ENCODE measurements at places on chromosomes 13 and 19.
A peak's percentile ranks its signal among the peaks of the same experiment; 100 is the strongest.

- no peak for DNase-seq
These were observed 11.3 kb downstream of the ATP7B start for GRCh38 chr13:51999921-52000320.

DNA sequence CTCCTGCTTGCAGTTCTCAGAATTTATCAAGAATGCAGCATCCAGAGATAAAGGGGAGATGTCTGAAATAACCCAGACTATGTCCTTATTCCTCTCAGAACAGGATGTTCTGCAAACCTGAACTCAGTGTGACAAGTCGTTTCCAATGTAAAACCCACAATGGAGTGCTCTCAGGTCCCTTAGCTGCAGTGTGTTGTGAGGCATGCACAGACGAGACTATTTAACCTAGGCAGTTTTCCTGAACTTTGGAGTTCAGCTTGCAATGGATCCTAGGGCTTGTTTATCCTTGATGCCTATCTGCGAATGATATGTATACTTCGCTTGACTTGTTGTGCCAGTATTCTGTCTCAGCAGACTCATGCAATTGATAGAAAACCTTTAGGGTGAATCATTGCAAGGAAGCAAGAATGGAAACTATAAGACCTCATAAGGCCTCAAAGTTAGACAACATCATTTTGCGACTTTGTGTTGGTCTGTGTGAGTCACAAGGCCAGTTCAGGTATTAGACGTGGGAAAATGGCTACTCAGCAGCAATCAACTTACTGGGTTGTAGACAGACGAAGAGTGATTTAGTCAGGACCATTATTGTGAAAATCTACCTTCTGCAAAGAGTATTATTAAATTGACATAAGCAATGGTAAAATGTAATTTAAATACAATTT, 2439.9 kb upstream of the PCDH20 start:
- DNase-seq = no peak

DNA sequence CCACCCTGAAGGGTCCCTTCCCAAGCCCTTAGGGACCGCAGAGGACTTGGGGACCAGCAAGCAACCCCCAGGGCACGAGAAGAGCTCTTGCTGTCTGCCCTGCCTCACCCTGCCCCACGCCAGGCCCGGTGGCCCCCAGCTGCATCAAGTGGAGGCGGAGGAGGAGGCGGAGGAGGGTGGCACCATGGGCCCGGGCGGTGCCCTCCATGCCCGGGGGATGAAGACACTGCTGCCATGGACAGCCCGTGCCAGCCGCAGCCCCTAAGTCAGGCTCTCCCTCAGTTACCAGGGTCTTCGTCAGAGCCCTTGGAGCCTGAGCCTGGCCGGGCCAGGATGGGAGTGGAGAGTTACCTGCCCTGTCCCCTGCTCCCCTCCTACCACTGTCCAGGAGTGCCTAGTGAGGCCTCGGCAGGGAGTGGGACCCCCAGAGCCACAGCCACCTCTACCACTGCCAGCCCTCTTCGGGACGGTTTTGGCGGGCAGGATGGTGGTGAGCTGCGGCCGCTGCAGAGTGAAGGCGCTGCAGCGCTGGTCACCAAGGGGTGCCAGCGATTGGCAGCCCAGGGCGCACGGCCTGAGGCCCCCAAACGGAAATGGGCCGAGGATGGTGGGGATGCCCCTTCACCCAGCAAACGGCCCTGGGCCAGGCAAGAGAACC, 1.5 kb downstream of the EGLN2 start:
- no peak for DNase-seq

DNA sequence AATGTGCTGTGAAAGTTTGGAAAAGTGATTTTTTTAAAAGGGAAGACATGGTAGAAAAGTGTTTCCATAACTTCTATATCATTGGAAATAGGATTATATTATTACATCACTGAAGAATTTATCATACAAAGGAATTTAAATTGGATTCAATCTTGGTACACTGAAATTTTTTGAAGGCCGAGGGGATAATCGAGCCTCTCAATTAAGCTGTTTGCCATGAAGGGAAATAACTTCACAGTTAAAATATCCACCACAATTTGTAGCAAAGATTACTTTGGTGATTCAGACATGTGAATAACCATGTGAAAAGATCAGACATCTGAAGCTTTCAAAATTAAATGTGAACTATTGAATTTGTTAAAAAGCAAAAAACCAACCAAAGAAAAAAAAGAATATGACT, 215.3 kb downstream of the KLF5 start:
- no peak for DNase-seq

- DNase-seq = no peak
These were observed 5.4 kb downstream of the WDR18 start for GRCh38 chr19:989381-990081.

DNA sequence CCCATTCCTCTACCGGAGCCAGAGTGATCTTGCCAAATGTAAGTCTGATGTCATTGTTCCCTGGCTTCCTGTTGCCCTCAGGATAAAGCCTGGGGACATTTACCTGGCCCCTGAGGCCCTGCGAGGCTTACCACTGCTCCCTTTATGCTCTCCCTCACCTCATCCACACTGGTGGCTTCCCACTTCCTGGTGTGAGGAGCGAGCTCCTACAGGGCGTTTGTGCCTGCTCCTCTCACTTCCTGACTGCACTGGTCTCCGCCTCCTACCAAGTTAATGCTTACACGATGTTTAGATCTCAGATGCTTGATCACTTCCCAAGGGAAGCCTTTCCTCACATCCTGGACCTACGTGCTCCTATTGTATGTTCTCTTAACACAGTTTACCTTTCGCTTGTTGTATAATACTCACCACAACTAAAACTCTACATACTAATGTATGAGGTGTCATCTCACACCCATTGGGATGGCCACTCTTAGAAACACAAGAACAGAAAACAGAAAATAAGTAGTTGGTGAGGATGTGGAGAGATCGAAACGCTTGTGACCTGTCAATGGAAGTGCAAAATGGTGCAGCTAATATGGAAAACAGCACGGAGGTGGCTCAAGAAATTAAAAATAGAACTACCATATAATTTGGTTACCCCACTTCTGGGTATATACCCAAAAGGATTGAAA, 177.6 kb downstream of the SHISA2 start:
- DNase-seq = no peak

DNA sequence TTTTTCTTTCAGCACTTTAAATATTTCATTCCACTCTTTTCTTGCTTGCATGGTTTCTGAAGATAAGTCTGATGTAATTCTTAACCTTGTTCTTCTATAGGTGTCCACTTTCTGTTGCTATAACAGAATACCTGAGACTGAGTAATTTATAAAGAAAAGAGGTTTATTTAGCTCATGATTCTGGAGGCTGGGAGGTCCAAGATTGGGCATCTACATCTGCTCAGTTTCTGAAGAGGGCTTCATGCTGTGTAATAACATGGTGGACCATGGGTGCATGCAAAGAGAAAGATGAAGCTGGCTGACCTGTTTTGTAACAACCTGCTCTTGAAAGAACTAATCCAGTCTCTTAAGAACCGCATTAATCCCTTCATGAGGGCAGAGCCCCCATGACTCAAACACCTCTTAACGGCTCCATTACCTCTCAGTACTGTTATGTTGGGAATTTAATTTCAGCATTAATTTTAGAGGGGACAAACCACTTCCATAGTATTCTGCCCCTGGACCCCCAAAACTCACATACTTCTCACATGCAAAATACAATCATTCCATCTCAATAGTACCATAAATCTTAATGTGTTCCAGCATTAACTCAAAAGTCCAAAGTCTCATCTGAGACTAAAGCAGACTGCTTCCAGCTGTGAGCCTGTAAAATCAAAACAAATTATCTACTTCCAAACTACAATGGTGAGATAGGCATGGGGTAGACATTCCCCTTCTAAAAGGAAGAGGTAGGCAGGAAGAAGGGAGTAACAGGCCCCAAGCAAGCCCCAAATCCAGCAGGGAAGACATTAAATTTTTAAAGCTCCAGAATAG, 9.6 kb upstream of the FGF9 start:
- DNase-seq = no peak

- DNase-seq = no peak
These were observed 922 bp downstream of the EBPL start for GRCh38 chr13:49690133-49690994.

- peak; percentile 69 for DNase-seq
These were observed 178.4 kb downstream of the FGF9 start for GRCh38 chr13:21849323-21849722.

DNA sequence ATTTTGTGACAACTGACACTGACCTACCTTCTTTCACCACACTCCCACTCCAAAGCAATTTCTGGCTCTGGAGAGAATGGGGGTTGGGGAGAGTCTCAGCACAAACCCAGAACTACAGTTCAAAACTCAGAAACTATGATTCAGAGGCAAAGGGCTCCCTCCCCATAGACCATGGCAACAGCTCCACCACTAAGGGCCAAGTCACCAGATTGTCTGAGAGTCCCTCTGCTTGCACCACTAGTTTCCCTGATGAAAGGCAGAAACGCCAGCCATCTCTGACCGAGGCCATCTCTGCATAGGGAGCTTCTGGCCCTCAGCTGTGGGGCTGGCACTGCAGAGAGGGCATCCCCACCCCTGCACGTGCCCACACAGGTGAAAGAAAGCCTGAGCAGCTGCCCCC, 112.4 kb upstream of the VSTM2B start:
- DNase-seq = no peak

GRCh38 chr19:48446579-48446978, 796 bp downstream of the GRWD1 start:
- DNase-seq = no peak

DNA sequence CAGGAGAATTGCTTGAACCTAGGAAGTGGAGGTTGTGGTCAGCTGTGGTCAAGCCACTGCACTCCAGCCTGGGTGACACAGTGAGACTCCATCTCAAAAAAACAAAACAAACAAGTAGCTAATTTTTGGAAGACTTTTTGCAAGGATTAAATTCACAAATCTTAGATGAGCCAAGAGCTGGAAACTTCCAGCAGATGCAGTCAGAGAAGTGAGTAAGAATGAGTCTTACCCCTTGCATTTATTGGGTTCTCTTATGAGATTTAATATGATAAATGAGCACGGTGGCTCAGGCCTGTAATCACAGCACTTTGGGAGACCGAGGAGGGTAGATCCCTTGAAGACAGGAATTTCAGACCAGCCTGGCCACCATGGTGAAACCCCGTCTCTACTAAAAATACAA, 44.9 kb upstream of the NBEA start:
- DNase-seq = no peak

GRCh38 chr19:49889687-49890348, 6.9 kb downstream of the IL4I1 start:
- no peak for DNase-seq

- no peak for DNase-seq
These were observed 929.1 kb downstream of the PCDH9 start for GRCh38 chr13:66301006-66301405.

DNA sequence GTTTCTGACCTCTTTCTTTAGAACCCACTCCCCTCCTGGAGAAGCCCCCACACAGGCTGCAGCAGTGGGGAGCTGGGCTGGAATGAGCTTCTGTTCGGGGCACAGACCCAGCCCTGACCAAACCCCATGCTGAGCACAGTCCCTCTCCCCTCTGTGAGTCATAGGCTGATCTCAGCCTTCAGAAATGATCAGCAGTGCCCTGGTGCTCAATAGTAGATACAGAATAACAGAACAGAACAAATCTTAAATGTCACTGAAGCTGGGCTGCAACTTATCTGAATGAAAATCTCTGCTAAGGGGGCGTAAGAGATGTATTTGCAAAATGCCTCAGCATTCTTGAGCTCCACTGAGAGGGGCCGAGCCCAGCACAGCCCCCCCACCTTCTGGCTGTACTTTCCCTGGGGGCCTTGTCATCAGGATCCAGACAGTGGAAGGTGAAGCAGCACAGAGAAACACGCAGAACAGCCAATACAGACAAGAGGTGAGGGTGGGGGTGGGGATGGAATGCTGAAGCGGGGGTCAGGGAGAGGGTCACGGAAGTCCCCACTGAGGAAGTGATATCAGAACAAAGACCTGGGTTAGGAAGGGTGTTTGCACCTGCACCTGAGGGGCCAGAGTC, 9.9 kb downstream of the ZNF665 start:
- DNase-seq = no peak

GRCh38 chr13:39483326-39483725, 119.7 kb downstream of the LHFPL6 start:
- DNase-seq = no peak

DNA sequence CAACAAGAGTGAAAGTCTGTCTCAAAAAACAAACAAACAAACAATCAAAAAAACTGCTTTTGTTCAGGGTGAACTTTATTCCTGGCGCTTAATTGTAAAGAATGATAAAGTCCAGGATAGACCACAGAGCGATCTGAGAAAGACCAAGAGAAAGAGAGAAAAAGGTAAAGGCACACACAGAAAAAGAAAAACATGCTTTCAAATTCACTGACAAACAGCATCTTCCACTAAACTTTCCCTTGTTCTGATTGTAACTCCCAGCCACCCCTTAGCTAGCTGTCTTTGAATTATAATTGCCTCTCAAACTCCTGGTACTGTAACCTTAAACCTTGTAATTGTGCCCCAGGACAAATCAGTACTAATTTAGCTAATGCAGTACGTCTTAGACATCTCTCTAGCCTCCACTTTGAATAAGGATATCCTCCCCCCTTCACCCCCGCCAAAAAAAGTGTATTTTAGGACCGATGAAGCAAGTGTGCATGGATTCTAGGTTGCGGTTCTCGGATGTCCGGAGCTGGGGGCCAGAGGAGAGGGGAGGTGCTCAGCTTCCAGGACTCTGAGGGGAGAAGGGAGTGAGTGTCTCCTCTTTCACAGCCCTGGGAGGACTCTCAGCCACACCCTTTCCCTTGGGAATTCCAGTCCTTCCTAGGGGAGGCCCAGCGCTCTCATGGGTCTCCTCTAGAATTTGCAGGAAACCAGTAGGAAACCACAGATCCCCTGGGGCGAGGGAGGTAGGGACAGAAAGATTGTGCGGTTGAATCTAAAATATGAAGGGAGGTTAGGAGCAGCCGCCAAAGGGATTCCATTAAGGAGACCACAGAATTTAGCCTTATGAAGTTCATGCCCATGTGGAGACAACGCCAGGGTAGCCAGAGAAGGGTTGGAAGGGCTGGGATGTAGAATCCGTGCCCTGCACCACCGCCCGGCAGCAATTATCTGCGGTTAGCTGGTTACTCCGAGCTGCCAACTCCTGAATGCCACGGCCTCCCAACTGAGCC, 19.7 kb downstream of the ZNF536 start:
- no peak for DNase-seq

DNA sequence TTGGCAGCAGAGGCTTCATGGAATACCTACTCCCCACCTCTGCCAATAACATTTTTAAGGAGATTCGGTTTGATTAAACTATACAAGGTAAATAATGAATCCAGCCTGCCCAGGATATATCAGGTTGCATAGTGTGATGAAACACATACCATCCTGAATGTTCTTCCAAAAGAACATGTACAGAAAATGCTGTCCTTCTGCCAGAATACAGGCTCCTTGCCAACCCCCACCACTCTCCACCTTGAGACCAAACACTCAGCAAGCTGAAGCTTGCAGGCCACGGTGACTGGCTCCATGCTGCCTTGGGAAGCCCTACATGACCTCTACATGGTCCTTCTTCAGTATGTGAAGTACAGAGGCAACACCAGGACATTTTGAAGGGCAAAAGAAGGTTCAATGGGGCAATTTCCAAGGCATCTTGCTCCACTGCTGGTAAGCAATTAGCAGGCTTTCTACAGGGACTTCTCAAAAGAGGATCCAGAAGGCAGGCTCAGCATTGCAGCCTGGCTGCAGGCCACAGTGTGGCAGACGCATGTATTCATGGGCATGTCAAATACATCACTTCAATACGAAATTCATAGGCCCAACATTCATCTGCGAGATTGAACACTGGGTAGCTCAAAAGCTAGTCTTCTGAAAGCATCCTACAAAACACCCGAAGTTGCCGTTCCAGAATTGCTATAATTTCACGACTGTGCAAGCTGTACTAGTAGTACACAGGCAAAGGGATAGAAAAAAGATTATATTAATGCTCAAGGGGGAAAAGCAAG, 62.4 kb upstream of the SERP2 start:
- no peak for DNase-seq

All from KBM-7 (cell line).